Effector CD4-positive, alpha-beta T cell (primary cell): ENCODE measurements at places on chromosomes 16 and 17.

- DNase-seq, result no peak
Observed at GRCh38 chr16:54094641-54095040, 191.9 kb downstream of the IRX3 start.

- peak; percentile 62 for DNase-seq
Observed at GRCh38 chr16:85029408-85029784, 1.8 kb downstream of the KIAA0513 start.

- no peak for DNase-seq
Observed at GRCh38 chr16:65200857-65201256, 79.0 kb upstream of the CDH11 start.

DNA sequence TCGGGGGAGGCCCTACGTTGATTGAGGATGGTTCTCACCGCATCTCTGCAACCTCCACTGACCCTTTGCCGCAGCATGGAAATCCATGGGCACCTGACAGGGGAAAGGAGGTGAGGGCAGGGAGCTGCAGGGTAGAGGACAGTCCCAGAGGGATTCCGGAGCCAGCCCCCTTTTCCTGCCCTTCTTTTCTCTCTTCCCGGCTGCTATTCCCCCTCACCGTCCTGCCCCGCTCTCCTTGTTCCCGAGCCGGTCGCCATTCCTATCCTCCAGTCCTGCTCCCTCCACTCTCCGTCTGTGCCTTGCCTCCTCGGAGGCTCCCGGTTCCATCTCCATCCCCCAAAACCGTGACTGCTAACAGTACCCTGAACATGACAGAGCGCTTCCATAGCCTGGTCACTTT, 4.8 kb downstream of the SPATA32 start:
- no peak for DNase-seq

DNA sequence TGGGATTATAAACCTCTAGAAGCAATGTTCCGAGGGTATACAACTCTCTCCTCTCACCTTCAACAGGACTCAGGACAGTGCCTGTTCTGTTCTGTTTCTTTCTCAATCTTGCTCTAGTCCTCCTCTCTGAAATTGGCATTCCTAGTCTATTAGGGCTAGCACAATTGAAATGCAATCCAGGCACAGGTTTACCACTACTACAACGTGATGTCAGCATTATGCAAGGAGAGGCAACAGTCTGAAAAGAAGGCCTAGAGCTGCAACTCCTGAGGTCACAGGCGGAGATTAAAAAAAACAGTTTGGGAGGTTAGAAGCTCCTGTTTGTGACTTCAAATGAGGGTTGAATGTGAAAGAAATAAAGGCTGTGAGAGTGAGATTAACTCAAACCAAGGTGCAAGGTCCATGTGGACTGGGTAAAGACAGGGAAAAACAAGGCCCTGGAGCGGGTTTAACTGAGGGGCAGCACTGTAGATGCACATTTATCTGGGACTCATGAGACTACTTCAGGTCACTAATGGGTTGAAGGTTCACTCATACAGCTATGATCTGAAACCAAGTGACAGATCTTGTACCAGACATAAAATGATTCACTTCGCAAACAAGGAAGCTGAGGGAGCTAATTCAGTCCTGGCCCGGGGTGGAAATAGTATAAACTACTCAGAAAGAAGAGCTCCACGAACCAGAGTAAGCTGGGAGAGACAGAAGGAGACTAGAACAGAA, 16.8 kb downstream of the AMFR start:
- no peak for DNase-seq

- peak; percentile 59 for DNase-seq
Observed at GRCh38 chr17:50866950-50867362, 802 bp upstream of the TOB1 start.

GRCh38 chr16:15976929-15977637, 27.7 kb downstream of the ABCC1 start:
- no peak for DNase-seq

DNA sequence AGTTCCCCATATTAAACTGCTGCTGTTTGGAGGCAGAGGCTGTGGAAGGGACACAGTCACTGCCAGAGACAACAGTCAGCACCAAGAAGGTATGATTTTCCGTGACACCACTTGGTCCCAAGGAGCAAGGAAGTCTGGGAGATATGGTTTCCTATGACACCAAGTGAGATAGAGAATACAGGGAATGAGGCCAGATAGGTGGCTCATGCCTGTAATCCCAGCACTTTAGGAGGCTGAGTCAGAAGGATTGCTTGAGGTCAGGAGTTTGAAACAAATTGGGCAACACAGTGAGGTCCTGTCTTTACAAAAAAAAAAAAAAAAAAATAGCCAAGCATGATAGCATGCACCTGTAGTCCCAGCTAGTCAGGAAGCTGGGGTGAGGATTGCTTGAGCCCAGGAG, 90.8 kb downstream of the ABCC12 start:
- DNase-seq, result no peak

GRCh38 chr17:79075446-79075750, 774 bp downstream of the ENGASE start:
- peak; percentile 11 for DNase-seq

DNA sequence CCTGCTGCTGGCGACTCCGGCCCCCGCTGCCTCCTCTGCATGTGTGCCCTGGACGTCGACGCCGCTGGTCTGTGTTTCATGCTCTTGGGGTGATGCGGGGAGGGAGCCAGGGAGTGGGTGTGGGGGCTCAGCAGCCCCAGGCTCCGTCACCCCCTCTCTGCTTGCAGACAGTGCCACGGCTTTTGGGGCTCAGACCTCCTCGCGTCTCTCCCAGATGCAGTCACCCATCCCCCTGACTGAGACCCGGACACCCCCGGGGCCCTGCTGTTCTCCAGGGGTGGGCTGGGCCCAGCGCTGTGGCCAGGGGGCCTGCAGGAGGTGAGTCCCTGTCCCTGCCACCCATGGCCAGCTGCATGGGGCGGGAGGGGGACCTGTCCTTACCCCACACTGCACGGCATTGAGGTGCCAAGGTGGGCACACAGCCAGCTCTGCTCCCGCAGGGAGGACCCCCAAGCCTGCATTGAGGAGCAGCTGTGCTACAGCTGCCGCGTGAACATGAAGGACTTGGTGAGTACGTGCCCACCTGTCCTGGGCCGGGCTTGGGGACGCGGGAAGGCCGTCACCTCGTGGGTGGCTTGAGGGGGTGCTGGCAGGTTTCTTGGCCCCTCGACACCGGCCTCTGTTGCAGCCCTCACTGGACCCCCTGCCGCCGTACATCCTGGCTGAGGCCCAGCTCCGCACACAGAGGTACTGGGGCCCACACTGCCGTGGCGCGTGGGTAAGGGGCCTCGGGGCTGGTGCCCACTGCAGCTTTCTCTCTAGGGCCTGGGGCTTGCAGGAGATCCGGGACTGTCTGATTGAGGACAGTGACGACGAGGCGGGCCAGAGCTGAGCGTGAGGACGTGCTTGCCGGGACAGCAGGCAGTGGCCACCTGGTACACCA, 8.4 kb downstream of the CTU2 start:
- no peak for DNase-seq

- DNase-seq, result no peak
Observed at GRCh38 chr17:64328859-64329531, 61.7 kb downstream of the PECAM1 start.

- DNase-seq, result no peak
Observed at GRCh38 chr16:10039220-10040096, 142.8 kb downstream of the GRIN2A start.

DNA sequence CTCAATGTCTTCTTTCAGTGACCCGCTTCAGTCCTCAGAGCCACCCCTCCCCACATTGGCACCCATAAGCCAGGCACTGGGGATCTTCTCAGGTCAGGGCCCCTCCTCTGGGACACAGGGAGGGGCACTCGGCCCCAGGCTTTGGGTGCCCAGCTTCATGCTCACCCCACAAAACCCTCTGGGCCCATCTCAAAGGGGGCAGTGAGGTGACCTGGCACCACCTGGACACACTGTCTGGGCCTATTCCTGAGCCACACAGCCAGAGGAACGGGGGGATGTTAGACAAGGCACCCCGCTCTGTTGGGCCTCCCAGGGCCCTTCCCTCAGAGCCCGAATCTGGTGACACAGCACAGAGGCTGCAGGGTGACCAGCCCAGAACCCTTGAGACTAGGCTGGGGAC, 36.1 kb downstream of the TNFRSF13B start:
- no peak for DNase-seq

DNA sequence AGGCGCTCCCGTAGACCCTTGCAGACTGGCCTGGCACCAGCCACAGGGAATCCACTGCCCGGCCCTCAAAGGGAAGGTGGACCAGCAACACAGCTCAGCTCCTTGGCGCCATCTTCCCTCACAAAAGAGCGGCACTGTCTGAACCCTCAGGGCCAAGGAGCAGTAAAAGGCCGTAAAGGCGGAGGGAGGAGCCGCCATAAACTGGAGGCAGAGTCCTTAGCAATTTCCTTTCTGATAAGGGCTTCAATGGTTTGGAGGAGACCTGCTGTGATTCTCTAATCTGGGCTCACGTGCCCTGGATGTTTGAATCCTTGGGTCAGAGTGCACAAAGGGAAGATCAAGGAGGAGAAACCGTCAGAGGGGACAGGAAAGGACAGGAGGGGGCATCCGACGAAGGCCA, 15.5 kb upstream of the AXIN2 start:
- DNase-seq, result no peak

DNA sequence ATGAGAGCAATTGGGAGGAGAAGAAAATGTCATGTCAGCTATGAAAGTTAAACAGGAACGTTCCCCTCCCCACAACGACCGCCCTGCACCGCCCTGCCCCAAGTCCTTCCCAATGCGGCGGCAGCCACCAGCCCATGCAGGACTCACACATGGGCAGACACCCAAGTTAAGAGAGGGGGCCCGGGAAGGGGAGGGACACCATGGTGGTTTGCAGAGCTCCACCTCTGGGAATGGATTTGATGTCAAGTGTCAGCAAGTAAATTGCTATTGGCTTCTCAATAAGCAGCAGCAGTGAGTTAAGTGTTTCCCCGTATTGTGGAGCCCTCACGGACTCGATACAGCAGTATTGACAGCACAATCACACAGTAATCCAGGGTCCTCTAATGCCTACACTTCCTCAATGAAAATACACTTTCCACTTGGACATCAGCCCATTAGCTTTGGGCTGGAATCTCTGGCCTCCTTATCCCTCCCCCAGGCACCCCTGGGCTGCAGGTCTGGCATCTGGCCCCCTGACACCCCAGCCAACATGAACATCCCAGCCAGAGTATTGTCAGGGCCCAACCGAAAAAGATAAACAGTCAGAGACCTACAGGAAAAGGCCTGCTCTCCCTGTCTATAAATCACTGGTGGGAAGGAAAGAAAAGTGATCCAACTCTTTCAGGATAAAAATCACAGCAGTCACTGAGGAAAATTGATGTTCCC, 22.6 kb downstream of the ZFHX3 start:
- no peak for DNase-seq

DNA sequence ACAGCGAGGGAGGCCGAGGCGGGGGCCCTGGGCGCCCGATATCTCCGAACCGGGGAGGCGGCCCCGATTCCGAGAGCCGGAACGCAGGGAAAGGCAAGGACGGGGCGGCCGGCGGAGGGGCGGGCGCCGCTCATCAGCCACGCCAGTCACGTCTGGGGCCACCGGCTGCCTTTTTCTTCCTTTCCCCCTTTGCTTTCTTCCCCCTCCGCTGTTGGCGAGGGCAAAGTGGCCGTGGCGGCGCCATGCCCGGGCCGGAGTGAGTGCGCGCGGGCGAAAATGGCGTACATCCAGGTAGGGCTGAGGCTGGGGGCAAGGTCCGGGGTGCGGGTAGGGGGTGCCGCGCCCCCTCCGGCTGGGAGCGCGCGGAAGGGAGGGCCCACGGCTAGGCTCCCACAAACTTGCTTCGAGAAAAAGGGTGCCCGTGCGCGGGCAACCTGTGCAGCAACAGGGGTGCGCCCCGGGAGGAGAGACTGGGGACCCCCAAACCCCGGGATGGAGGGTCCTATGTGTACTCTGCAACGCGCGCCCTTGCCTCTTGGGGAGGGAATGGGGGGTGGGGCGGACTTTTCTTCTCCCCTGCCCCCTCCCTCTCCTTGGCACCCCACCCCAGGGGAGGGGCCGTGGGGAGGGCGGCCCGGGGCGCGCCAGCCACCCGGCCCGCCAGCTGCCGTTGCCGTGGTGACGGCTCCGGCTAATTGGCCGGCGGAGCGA, 486 bp downstream of the SYT17 start:
- DNase-seq, result no peak

DNA sequence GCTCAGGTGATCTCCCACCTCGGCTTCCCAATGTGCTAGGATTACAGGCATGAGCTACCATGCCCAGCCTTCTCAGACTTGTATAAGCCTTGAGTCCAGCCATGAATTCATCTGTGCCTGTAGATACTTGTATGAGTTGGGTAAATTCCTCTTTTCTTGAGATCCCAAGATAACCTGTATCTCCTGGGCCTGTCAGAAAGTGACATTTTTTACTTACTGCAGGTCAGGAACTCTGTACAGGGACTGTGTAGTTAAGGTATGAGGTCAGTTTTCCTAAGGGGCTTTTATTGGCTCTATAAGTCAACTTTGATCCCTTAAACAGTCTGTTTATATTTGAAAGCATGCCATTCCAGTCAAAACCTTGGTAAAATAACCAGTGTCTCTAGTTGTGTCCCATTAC, 106.3 kb upstream of the HAS3 start:
- no peak for DNase-seq

GRCh38 chr16:359871-360697, 7.6 kb upstream of the AXIN1 start:
- no peak for DNase-seq

DNA sequence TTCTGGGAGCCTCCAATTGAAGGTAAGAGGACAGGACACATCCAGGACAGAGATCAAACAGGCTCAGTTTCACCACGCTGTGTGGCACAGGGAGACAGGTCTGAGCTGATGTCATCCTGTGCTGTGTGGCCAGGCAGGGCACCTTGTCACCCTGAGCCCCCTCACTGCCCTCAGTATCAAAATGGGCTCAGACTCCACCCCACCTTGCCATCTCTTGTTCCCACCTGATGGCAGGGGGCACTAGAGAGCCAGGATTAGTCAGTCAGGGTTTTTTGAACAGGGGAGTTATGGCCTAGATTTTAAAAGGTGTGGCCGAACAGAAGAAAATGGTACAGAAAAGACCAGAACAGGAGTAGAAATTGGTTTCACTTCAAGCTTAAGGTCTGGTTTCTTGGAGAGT, 2.6 kb downstream of the KAT2A start:
- no peak for DNase-seq

GRCh38 chr17:36894925-36895324, 42.4 kb upstream of the LHX1 start:
- DNase-seq, result no peak

DNA sequence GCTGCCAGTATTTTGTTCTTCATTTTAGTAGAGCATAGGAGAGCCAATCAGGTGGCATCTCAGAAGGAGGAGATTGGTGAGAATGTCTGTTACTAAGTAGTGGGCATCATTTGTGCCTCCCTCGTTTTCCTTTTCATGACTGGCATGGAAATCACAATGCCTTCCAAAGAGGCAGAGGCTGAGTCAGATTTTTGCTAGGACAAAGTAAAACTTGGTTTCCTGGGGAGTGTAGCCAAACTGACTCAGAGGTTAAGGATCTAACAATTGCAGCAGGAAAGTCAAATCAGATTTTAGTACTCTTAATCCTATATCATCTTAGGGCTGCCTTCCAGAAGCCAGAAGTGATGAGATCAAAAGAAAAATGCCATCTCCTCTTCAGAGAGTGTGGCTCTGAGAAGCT, 138.7 kb downstream of the ANKFN1 start:
- no peak for DNase-seq
